CD4-positive, alpha-beta T cell treated with Interleukin-6 at 100 ng/mL for 8 hours (primary cell): ENCODE measurements at places on chromosomes 11 and 22.
A peak's percentile ranks its signal among the peaks of the same experiment; 100 is the strongest.

DNA sequence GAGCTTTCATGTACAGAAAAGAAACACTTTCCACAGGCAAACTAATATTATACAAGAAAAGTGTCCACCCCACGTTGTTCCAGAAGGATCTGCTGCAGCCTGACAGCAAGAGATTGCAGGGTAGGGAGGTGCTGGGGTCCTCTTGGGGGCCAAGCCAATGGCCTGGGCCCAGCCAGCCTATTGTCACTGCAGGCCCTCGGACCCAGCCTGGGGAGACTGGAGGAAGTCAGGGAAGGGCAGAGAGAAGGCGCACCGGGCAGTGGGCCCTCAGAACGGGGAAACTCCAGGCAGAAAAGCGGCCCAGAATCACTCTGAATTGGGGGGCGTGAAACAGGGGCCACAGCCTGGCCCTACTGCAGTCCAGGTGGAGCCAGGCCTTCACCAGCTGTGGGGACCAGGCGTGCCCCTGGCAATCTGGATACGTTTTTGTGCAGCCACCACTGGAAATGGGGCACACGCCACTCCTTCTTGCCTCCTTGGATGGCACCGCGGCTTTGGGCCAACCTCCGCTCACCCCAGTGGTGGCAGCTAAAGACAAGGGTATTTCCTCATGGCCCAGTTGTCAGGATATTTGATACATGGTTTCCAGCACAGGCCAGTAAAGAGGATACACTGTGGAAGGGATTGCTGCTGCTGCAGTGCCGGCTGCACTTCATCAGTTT is 3.9 kb upstream of the NAP1L4 start:
- DNase-seq, result no peak

GRCh38 chr22:39545386-39546365 is 13.1 kb upstream of the RPS19BP1 start:
- DNase-seq, result peak; percentile 53

- no peak for DNase-seq
Measured at GRCh38 chr11:36703055-36703404, 105.0 kb upstream of the RAG2 start.

DNA sequence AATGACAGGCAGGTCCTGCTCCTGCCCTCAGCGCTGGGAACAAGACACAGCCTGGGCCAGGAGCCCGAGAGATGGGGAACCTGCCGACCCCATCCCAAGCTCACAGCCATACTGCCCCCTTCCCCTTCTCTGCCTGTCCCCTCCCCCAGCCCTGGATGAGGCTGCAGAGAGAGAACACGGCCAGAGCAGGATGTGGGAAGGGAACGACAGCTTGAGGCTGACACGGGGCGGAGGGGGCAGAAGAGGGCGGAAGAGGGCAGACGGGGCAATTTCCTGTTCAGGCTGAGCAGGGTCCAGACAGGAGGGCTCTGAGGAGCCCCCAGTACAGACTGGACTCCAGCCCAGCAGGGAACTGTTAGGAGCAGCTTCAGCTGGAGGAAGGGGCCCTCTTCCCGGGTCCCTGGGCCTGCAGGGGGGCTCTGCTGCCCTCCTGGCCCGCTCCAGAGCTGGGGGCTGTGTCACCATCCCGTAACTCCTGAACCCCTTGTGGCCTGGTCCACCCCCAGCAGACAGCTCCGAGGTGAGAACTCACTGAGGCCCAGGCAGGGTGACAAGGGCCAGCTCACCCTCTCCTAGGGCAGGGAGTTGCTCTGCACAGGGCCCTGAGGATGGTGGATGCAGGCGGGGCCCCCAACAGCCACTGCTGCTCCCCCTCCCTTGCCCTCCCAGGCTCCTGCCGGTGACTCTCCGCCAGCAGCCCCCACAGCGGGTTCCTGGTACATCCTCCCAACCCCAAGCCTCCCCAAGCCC is 5.7 kb downstream of the CTSD start:
- DNase-seq, result peak; percentile 63

- no peak for DNase-seq
Measured at GRCh38 chr22:27388090-27388600, 413.4 kb downstream of the MN1 start.

DNA sequence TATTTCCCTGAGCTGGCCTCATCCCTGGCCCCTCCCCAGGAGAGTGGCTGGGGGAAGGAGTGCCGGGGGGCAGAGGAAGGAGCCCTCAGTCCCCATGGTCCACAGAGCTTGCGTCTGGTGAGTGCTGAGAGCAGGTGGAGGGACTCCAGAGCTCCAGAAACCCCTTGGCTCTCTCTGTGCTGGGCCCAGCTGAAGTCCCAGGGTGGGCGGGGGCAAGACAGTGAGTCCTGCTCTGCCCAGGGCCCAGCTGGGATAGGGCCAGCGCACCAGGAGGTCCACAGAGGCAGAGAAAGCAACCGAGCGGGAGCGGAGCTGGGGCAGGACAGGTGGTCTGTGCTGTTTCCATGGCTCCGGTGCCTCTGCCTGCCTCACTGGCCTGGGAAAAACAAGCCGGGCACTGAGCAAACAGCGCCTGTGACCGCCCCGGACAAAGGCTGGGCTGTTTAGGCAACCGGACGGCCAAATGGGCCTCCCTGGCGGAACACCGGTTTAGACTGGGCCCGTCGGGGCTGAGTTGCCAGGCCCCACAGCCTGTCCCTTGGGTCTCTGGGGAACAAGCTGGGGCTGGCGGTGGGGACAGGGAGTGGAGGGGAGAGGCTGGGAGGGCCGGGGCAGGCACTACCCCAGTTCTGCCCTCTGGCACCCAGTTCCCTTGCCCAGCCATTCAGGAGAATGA is 34.1 kb upstream of the WNT7B start:
- no peak for DNase-seq

- DNase-seq, result no peak
Measured at GRCh38 chr11:121570453-121570852, 117.7 kb upstream of the SORL1-AS1 start.

GRCh38 chr22:48554893-48555572 is 1272.6 kb downstream of the BRD1 start:
- DNase-seq, result no peak

DNA sequence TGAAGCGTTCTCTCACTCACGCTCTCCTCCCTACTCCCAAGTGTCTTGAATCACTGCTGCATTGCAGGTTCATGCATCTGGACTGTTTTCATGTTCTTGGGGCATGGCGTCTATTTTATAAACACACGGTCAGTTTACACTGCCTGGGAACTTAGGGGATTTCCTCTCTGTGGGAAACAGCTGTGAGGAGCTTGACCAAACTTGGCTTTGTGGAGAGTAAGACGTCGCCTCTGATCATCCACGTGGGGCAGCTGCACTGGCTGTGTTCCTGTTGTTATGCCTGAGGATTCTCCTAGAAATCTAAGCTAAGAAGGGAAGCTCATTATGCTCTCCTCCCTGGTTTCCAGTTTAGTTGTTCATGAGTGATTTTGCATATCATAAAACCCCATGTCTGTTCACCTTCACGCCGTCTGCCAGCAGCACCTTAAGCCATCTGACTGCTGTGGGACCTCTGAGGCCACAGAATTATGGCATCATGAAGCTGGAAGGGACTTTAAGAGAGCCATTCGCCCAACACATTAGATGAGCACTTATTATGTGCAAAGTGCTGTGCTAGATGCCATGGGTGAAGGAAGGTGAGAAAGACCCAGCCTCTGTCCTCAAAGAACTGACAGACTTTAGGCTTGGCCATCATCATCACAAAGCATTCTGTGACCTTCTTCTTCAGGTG is 38.8 kb upstream of the POU2AF1 start:
- no peak for DNase-seq

- DNase-seq, result no peak
Measured at GRCh38 chr22:19988965-19989724, 27.5 kb downstream of the ARVCF start.

DNA sequence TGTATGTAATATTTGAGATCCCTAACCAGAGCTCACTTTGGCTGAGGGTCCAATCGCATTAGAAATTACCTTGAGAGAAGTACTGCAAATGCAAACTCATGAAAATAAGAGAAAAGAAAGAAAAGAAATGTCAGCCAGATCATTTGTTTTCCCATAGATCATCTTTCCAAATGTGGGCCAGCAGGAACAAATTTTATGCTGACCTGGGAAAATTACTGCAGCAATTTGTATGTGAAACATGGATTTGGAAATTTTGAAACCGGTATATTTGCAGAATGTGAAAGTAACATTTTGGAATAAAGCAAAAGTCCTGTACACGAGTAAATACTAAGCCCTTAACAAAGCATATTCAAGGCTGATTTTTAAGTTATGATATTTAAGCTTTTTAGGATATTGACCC is 1058.9 kb upstream of the CCDC90B start:
- no peak for DNase-seq

DNA sequence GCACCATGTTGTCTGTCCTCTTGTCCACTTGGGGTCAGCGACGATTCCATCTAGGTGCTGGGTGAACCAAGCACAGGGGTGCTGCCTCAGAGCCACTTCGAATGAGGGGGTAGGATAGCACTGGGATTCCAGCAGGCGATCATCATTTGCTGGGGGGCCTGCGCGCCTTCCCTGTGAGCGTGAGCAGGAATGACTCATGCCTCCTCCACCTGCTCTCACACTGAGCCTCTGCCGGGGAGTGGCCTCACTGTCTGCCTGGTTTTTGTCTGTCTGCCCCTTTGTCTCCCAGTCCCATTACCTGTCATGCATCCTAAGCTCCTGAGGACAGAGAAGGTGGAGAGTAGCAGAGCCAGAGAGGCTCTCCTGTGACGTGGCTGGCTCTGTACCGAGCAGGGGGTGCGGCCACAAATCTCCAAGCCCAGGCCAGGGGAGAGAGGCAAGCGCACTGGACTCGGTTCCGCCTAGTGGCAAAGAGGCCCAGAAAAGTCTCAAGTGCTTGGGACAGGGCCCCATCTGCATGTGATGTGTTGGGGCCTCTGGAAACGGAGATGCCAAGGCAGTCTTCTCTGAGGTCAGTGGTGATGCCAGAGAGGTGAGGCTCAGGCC is 30.8 kb downstream of the RSPH14 start:
- DNase-seq, result no peak

DNA sequence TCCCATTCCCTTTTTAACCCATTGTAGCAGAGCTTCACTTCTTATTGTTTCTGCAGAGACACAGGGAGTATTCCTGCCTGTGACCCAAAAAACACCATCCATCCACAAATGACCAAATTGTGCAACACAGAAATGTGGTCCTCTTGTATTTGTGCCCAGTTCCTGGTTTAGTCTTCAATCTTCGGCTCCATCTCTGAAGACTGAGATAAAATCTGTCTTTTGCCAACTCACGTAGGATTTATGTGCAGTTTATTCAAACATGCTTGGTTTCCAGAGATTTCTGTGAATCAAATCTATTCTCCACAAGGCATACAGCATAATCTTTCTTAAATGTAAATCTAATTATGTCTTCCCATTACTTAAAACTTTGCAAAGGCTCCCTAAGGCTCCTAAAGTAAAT is 307.0 kb downstream of the AASDHPPT start:
- DNase-seq, result no peak

GRCh38 chr11:59769111-59769510 is 13.9 kb downstream of the STX3 start:
- no peak for DNase-seq

DNA sequence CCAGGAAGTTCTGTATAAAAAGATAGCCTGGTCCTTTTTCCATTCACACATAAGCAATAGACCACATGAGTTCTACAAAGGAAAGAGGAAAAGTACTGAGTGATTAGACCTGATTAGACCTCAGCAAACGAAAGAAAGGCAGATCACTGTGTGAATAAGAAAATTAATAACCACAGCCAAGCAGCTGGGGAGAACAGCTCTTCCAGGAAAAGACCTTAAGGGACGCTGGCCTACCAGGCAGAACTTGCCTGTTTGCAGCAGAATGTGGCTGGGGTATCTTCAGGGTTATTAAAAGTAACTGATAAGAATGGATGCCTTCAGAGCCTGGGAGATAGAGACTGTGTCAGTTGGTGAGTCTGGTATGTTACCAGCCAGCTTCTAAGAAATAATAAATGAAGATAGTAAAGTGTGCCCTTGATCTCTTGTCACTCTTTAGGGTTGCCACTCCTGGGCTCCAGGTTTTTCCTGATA is 172.9 kb downstream of the DBX1 start:
- no peak for DNase-seq

GRCh38 chr11:39145346-39145745 is 2314.1 kb downstream of the LRRC4C start:
- no peak for DNase-seq

DNA sequence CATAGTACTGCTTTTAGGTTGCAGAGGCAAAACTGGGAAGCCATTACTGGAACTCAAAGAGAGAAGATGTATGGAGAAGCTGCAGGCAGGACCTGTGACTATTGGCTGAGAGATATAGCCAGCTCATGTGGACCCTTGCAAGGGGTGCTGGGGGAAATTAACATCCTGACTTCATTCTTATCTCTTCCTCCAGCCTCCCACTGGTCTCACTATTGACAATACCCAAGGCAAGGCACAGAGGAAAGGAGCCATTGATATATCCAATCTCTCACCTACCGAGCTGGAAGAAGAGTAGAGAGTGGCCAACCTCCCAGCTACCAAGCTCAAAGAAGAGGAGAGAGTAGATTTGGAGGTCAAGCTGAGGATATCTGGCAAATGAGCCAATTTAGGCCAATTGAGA is 36.8 kb upstream of the ZBED5 start:
- DNase-seq, result no peak

GRCh38 chr11:64021757-64022093 is 14.0 kb upstream of the FLRT1 start:
- no peak for DNase-seq

GRCh38 chr11:80748207-80748925 is 1307.5 kb upstream of the TENM4 start:
- DNase-seq, result no peak

- no peak for DNase-seq
Measured at GRCh38 chr22:32612834-32613233, 138.2 kb downstream of the FBXO7 start.

DNA sequence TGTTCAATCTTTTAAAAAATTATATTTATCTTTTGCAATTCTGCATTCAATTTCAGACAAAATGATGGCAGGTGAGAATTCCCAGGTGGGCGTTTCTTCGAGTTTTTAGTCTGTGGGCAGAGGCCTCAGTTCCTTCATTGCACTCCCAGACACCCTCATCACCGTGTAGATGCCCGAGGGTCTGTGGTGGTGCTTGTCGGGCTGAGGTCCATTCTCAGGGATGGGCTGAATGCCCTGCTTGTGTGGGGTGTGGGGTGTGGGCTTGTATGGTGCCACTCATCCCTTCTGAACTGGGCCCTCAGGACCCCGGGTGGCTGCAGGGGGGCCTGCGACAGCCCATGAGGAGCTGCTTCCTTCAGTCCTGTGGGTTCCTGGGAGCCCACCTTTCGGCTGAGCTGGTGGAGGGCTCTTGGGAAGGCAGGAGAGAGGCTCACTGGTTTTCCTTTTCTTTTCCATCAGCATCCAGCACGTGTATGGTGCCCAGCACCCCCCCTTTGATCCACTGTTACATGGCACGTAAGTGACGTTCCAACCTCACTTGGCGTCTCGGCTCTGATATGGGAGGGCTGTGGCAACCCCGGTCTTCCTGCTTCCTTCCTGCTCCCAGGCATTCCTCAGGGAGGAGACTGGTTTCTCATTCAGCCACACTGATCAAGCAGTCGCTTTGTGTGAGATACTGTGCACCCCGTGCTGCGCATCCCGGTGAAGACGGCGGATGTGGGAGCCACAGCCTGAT is 29.8 kb downstream of the TBC1D22A start:
- no peak for DNase-seq
